ENCODE measurements at places on chromosomes 3 and 15.

- DNase-seq, result no peak
Measured at GRCh38 chr15:95635666-95636065, 694.8 kb upstream of the NR2F2 start.

- DNase-seq, result no peak
Measured at GRCh38 chr3:71838406-71838805, 53.5 kb upstream of the PROK2 start.

GRCh38 chr15:39054128-39054732, 489.6 kb upstream of the RASGRP1 start:
- no peak for DNase-seq

- no peak for DNase-seq
Measured at GRCh38 chr15:44780608-44781007, 44.3 kb downstream of the TRIM69 start.

DNA sequence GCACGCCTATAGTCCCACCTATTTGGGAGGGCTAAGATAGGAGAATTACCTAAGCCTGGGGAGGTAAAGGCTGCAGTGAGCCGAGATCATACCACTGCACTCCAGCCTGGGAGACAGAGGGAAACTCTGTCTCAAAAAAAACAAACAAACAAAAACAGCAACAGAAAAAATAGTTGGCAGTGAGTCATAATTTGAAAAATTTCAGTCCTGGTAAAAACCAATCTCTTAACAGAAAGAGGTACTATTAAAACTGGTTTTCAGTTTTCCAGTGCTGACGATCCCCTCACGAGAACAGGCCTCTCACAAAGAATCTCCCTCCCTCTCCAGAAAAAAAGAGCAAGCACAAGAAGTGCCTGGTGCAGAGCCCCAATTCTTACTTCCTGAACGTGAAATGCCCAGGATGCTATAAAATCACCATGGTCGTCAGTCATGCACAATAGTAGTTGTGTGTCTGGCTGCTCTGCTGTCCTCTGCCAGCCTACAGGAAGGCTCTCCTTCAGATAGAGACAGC, 22.8 kb upstream of the MAP4 start:
- DNase-seq, result no peak

DNA sequence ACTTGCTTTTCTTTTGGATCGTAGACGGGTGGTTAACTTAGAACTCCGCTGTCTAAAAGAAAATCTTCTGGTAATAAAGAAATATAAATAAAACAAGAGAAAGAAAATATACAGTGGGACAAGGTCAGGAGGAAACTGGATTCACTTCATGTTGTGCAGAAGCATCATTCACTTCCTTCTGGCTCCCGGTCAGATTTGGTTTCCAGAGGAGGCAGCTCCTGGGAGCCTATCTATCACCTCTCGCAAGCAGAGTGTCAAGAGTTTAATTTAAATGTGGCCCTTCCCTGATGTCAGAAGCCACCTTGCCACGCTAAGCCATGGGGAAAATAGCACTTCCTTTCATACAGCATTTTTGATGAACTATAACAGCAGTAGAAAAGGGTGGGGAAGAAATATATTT, 139.1 kb downstream of the NSMCE3 start:
- no peak for DNase-seq

GRCh38 chr15:74347757-74348250, 19.6 kb downstream of the CYP11A1 start:
- DNase-seq, result no peak

Measured in stimulated activated CD4-positive, alpha-beta T cell treated with anti-CD3 and anti-CD28 coated beads, TNF-alpha, amount 100 ng/mL, for 1 hour (primary cell).